ENCODE measurements at places on chromosomes 5 and 9. TPM values are rescaled to one million over a fixed set of nuclear protein-coding genes. Genes with fewer than 3 reads are reported as not detected.

The QRFP gene
- total RNA-seq, result not detected

The EPB41L4B gene
- 0.37 TPM for total RNA-seq

DNA sequence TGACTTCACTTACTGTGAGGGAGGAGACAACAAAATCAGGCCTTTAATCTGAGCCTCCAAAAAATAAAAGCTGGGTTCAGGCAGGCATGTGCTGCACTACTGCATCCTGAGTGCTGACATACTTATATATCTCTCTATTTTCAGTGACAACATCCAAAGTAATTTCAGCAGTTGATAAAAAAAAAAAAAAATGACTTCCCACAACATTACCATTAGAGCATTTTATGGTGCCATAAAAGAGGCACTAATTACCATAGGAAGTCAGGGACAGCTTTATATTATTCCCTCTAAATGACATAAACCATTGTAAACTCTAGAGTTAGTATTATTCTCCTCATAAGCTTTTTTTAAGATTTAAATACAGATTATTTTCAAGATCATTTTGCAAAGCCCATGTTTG is 346.1 kb downstream of the SLCO4C1 start:
- no peak overlapping the region for H3K27ac ChIP-seq
- no peaks in the 10 kb centered on the region for H3K27me3 ChIP-seq
- no peaks in the 10 kb centered on the region for H3K36me3 ChIP-seq
- no peaks in the 10 kb centered on the region for H3K4me1 ChIP-seq

DNA sequence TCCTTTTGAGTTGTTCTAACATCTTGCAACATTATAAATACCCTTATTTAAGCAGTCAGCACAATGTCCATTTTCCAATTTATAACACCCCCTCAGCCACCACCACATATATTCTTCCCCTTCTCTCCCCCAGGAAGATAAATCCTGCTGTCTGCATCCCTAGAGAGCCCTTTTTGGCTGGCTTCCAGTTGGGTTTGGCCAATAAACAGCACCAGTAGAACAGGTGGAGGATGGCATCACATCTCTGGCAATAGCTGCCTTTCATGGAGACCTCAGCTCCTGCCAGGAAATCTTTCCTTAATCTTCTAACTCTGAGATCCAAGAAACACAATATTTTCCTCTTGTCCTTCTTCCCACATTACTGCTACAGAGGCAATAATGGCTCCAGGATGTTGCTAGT is 53.7 kb downstream of the TRIM36 start:
- no peaks in the 10 kb centered on the region for H3K27me3 ChIP-seq
- H3K4me1 ChIP-seq, result no peaks in the 10 kb centered on the region
- H3K36me3 ChIP-seq, result no peaks in the 10 kb centered on the region
- no peak overlapping the region for H3K27ac ChIP-seq

The JAKMIP2 gene
- total RNA-seq, result 6.1 TPM

DNA sequence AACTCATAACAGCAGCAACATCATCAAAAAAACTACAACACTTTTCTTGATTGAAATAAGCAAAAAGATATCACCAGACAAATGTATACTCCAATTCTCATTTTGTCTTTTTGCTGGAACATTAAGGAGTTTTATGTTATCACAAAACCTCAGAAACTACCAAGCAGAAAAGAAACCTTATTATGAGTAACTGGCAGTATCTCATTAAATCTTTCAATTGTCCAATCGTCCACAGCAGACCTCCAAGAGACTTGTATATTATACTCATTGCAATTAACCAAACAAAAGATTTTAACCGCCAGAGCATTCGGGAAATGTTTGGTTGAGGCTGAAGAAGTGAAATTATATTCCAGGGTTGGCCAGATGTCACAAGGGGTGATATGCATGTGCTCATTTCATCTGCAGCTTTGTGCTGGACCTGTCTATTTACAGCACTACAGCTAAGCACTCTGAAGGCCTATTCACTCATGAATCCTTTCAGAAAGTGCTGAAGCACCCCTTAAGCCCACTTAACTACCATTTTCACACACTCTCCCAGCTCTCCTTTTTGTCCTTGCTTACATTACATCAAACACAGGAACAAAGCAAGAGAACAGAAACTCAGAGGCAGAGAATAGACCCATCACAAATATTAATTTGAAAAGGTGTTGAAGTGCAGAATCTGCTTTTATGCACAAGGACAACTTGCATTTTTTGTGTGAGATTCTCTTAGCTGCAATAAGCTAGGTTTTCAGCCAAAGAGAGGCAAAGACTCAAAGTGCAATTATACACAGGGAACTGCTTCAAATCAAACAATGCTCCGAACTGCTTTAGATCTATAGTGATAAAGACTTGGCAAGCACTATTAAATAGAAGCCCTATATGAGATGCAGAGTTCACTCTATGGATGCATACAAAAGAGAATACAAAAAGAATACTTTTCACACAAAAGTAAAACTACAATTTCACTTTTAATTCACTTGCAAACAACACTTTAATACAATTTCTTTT is 150.4 kb upstream of the POU5F2 start:
- no peak for DNase-seq
- H3K4me1 ChIP-seq, result no peaks in the 10 kb centered on the region
- H3K36me3 ChIP-seq, result no peaks in the 10 kb centered on the region
- H3K27ac ChIP-seq, result no peak overlapping the region

DNA sequence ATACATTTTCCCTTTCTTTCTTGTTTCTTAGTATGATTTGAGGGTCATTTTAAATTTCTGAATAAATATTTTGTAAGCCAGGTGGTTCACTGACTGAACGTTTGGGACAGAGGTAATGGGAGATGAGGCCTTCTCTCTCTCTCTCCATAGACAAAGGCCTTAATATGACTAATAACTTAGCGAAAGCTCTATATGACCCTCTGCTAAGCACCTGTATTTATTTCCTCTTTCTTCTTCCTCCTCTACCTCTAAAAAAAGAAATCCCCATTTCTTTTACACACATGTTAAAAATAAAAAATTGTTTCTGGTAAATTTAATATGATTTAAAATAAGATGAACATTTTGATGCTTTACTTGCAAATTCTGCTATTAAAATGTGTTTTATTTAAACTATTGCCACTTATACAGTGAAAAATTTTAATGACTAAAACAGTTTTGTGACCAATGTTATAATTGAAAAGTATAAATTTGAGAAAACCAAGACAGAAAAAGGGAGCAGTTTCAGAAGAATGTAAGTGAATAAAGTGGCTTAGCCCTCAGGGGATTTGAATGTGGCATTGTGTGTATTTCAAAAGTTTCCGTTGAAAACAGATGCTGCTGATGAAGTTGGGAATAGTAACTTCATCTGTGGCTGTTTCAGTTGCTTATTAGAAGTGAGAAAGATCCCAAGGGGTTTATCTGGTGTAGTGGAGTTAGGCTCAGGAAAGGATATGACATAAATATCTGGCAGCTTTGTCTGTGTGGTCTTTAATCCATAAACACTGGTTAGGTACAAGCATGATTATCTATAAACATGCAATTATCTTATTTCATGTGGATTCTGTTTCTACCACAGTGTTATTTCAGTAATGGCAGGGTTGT is 128.6 kb upstream of the GRHPR start:
- H3K4me1 ChIP-seq, result no peaks in the 10 kb centered on the region
- DNase-seq, result no peak
- H3K27ac ChIP-seq, result no peak overlapping the region

DNA sequence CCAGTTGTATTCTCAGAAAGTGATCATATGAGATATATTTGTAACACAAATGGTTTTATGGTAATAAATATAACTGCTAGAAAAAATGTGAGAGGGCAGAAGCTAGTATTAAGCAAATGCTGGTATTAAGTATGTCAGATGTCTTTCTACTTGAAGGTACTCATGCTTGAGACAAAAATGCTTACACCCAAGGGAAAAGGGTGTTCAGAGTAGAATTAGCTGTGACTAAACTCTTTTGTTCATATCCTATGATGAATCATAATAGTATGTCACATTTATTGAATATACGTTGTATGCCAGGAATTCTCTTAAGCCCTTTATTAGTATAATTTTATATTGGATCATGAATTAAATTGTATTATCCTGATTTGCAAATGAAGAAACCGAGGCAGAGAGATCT is 2.2 kb downstream of the ADGRV1 start:
- no peak overlapping the region for H3K4me3 ChIP-seq
- no peaks in the 10 kb centered on the region for H3K36me3 ChIP-seq
- no peak for DNase-seq
- H3K27ac ChIP-seq, result no peak overlapping the region
- H3K4me1 ChIP-seq, result no peaks in the 10 kb centered on the region

GRCh38 chr5:118557251-118557661 is 431.1 kb downstream of the DTWD2 start:
- H3K27me3 ChIP-seq, result no peaks in the 10 kb centered on the region
- H3K4me3 ChIP-seq, result no peak overlapping the region
- no peaks in the 10 kb centered on the region for H3K36me3 ChIP-seq

GRCh38 chr5:45454114-45454513 is 242.1 kb downstream of the HCN1 start:
- no peak overlapping the region for H3K4me3 ChIP-seq
- H3K27ac ChIP-seq, result no peak overlapping the region
- H3K27me3 ChIP-seq, result no peaks in the 10 kb centered on the region
- H3K4me1 ChIP-seq, result no peaks in the 10 kb centered on the region
- H3K36me3 ChIP-seq, result no peaks in the 10 kb centered on the region

GRCh38 chr5:67620424-67621397 is 424.1 kb upstream of the CD180 start:
- no peaks in the 10 kb centered on the region for H3K27me3 ChIP-seq
- H3K4me3 ChIP-seq, result no peak overlapping the region
- H3K36me3 ChIP-seq, result no peaks in the 10 kb centered on the region
- peak overlapping the region; percentile 59 for H3K27ac ChIP-seq

DNA sequence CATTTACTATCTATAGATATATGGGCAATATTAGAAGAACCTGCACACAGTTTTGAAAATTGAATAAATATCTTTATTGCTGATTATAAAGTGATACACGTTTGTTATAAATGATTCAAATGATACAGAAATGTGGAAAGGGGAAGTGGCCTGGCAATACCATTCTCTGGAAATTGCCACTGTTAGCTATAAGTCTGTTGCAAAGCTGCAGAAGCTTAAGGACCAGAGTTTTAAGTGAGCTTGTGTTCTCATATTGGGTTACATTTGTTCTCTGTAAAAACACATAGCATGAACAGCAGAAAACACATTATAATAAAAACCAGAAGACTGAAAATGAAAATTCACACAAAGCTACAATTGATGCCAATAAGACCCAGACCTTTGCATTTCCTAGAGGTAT is 59.6 kb downstream of the RASGRF2 start:
- H3K4me1 ChIP-seq, result no peaks in the 10 kb centered on the region
- no peak for DNase-seq
- no peak overlapping the region for H3K4me3 ChIP-seq
- no peaks in the 10 kb centered on the region for H3K36me3 ChIP-seq
- H3K27me3 ChIP-seq, result no peaks in the 10 kb centered on the region
- no peak overlapping the region for H3K27ac ChIP-seq
